Hematopoietic multipotent progenitor cell treated with erythropoietin and hydrocortisone succinate and interleukin-3 and kit ligand, for 17 days (in vitro differentiated cells): ENCODE measurements at places on chromosomes 5 and 9.
A peak's percentile ranks its signal among the peaks of the same experiment; 100 is the strongest.

- no peak for DNase-seq
These were observed 98.1 kb downstream of the DIRAS2 start for GRCh38 chr9:90544488-90544887.

DNA sequence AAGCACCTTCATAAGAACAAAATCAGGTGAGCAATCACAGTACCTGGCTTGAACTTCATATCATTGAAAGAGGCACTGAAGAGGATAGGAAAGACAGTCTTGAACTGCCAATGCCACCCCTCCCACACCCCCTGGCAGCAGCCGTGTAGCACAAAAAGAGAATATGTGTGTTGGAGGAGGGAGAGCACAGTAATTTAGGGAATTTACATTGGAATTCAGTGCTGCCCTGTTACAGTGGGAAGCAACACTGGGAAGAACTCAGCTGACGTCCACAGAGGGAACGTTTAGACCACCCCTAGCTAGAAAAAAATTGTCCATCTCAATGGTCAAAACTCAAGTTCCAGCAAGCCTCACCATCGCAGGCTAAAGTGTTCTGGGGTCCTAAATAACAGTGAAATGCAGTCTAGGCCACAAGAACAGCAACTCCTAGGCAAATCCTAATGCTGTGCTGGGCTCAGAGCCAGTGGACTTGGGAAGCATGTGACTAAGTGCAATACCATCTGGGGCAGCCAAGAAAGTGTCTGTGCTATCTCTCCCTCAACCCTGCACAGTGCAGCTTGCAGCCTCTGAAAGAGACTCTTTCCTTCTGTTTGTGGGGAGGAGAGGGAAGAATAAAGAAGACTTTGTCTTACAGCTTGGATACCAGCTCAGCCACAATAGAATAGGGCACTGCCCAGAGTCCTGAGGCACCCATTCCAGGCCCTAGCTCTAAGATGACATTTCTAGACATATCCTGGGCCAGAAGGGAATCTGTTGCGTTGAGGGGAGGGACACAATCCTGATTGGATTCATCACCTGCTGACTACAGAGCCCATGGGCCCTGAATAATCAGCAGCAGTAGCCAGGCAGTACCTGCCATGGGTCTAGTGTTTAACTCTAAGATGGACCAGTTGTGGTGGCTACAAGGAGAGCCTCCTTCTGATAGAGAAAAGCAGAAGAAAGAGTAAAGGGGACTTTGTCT, 62.1 kb upstream of the VLDLR start:
- no peak for DNase-seq

GRCh38 chr5:4879693-4880303, 260.3 kb upstream of the ADAMTS16 start:
- DNase-seq: peak; percentile 7

GRCh38 chr9:33164138-33164809, 2.9 kb downstream of the B4GALT1 start:
- DNase-seq: no peak

DNA sequence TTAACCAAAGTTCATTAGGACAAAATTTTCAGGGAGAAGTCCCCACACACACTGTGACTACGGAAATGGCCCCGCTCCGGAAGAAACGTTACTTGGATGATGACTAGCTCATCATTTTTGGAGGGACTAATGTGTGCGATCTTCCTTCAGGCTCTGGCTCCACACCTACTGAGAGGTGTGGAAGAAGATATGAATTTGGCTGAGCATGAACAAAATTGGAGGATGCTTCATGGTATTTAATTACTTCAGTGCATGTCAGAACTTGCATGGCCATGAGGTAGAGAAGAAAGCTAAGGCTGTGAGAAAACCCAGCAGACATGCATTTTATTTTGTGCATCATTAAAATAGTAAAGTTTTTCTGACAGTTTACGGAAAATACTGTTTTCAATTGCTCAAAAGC, 202.1 kb upstream of the TLE4 start:
- DNase-seq: no peak

DNA sequence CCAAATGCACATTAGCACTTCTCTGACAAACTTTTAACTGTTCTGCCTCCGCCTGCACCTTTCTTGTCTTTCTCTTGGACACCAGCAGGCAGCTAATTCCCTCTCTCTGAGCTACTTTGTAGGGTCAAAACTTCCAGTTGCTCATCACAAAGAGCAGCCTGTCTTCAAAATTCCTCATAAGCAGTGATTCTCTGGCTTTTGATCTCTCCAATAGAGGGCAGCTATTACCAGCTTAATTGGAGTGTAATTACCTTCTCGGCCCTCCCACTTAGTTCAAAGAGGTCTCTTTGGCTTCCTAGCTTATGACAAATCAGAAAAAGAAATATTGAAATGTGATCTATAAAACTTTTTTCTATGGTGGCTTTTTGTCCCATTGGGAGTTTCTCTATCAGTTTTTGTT, 43.6 kb upstream of the RAD23B start:
- DNase-seq: peak; percentile 44

DNA sequence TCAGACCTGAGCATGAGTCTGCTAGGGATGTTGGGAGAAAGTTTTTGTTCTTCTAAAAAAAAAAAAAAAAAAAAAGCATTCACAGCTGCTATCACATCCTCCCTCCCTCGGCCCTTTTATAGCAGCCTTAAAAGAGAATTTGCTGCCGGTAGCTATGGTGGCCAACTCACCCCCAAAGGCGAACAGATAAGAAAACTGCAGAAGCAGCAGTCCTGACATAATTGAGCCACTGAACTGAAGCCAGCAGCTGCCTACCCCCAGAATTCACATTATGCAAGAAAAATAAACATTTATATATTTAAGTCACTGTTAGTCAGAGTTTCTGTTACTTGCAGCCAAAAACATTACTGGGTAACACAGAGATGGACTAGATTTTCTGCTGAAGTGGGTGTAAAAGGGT, 124.3 kb upstream of the SMARCA2 start:
- no peak for DNase-seq

DNA sequence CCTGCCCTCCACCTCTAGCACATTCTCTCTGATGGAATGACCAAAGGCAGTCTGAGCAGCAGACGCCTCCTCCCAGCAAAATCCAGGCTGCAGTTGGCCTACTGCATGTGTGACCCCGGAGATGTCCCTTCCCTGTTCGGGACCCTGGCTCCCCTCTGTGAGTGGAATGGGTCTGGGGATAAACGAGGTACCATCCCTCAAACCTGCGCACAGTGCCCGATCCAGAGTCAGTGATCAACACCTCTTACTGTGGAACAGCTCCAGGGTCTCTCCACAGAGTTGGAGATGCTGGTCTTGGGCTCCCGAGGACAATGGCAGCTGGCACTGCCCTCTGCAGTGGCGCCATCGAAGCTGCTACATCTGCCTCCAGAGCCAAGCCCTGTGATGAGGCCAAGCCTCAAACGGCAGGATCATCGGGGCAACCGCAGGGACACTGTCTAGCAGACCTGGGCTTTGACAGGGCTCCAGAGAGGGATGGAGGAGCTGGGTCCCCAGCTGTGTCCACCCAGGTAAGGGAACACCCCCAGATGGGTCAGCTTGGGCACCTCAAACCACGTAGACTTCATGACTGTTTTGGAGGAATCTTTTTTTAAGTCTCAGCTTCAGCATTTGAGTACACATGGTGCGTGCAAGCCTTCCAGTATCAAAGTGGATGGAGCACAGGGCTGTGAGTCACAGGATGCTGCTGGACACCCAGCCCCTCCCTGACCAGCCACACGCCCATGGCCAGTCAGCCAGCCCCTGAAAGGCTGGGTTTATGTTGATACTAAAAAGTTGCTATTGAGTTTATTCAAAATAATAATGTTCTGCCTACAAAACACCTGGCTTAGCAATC, 13.0 kb downstream of the MED10 start:
- DNase-seq: no peak

- no peak for DNase-seq
These were observed 196.6 kb downstream of the PLK2 start for GRCh38 chr5:58263296-58263695.

DNA sequence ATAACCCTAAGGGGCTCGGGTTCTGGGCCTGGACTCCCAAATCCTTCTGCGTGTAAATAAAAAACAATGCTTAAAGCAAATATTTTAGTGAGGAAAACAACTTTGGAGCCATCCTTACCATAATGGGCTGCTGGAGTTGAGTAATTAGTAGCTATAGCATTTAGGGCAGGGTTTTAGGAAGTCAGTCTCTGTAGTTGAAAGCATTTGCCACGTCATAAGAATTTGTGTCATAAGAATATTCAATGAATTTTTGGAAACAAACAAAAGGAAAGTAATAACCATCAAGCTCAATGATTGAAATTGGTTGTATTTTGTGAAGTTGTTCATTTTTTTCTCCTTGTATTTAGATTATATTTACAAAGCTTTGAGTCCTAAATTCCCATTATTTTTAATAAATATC, 114.8 kb upstream of the ELL2 start:
- no peak for DNase-seq

DNA sequence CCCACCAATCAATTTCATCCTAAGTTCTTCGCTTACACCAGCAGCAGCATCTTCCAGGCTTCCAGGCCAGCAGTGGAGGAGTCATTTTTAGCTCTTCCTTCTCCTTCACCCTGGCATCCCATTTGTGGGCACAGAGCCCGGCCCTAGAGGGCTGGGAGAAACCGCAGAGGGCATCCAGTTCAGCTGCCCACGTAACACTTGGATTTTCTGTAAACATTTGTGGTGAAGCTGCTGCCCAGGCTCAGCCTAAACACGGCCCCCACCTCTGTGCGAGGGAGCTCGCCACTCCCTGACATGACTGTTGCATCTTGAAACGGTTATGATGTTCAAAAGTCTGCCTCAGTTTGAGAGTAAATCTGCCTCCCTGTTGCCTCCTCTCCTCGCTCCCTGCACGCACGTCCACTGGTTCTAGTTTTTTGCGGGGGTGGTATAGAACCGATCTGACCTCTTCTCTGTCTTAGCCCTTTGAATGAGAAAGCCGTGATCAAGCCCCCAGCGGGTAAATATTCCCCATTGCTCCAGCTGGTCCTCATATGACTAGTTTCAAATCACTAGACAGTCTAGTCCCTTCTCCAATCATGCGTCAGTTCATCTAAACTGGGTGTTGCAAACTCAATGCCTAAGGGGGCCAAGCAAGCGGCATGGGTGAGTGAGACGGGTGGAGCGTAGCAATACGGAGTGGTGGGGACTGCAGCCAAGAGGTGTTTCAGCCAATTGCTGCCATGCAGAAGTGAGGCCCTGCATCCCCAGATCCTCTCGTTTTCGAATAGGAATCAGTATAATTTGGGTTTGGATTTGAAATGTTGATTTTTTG, 34.9 kb upstream of the N4BP3 start:
- DNase-seq: no peak

DNA sequence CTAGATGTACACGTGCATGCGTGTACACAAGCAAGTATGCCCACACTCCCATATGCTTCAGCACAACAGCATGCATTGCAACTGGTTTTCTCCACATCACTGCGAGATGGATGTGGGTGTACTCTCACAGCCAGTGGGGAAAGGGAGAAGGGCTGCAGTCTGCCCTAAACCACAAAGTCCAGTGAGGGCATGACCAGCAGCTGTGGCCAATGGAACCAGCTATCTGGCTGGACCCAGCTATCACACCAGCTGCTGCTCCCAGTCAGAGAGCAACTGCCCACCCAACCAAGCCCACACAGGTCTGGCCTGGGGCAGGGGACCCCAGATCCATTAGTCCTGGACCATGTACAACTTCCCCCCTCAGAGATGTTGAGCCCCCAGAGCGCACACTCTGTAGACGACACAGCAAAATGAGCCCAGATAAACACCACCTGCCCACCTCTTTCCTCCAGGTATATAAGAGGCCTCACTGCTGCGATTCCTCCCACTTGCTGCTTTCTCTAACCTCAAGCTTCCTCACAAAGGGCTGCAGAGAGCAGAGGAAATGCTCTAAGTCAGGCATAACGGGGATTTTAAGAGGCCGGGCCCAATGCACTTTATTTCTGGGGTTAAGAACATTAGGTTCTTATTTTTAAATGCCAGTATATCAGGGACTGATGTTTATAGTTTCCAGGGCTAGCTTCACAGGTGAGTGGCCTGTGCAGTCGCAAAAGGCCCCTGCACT, 39.0 kb downstream of the SHB start:
- DNase-seq: no peak

GRCh38 chr5:159581502-159582249, 251.4 kb upstream of the IL12B start:
- DNase-seq: peak; percentile 22

DNA sequence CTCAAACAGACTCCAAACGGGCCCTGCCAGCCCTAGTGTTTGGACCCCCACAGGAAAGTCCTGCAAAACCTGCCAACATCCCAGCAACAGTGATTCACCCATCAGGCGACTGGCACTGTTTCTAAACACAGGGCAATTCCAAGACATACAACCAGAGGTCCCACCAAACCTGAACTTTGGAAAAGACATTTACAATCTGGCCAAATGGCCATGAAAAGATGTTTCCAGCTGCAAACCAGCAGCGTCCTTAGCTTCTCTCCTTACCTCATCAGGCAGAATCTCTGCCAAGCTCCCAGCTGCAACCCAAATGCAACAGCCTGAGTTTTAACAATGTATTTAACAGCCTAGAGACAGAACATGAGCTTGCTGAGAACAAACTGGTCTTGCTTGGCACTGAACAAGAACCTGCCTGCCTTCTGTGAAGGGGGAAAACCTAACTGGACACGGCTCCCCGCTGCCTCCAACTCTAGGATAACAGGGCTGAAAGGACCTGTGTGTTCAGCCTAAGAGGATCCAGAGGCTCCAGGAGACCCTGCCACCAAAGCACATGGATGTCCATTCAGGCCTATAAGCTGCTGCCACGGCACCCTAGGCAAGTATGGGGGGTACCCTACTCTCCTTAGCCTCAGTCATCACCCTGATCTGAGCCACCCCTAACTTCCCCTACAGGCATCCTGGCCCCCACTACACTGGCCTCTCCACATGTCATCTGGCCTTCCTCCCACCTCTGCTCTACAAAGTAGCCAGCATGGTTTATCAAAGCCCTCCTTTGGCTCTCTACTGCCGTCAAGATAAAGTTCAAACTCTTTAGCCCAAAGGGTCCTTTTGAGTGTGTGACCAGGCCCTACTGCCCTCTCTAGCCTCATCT, 5.6 kb downstream of the P4HA2 start:
- no peak for DNase-seq

GRCh38 chr5:177524941-177525655, 8.3 kb upstream of the DDX41 start:
- DNase-seq: no peak

DNA sequence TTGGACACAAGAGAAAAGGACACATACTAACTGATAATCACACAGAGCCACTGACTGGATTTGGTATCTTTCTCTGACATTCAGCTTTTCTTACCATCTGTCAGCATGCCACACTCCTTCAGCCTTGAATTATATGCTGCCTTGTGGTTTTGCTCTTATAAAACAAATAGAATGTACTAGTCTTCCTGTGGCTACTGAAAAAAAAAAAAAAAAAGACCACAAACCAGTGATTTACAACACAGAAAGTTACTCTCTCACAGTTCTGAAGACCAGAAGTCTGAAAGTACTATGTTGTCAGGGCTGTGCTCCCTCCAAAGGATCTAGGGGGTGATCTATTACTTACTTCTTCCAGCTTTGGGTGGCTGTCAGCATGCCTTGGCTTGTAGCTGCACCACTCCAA, 82.3 kb downstream of the THBS4 start:
- DNase-seq: no peak
